Activated CD8-positive, alpha-beta memory T cell treated with anti-CD3 and anti-CD28 coated beads for 1 hour (primary cell): ENCODE measurements at places on chromosomes 13 and 19.

- no peak for DNase-seq
These were observed 539 bp downstream of the PLD3 start for GRCh38 chr19:40348961-40349507.

- DNase-seq: no peak
These were observed 1.3 kb downstream of the IL11 start for GRCh38 chr19:55368701-55369563.

DNA sequence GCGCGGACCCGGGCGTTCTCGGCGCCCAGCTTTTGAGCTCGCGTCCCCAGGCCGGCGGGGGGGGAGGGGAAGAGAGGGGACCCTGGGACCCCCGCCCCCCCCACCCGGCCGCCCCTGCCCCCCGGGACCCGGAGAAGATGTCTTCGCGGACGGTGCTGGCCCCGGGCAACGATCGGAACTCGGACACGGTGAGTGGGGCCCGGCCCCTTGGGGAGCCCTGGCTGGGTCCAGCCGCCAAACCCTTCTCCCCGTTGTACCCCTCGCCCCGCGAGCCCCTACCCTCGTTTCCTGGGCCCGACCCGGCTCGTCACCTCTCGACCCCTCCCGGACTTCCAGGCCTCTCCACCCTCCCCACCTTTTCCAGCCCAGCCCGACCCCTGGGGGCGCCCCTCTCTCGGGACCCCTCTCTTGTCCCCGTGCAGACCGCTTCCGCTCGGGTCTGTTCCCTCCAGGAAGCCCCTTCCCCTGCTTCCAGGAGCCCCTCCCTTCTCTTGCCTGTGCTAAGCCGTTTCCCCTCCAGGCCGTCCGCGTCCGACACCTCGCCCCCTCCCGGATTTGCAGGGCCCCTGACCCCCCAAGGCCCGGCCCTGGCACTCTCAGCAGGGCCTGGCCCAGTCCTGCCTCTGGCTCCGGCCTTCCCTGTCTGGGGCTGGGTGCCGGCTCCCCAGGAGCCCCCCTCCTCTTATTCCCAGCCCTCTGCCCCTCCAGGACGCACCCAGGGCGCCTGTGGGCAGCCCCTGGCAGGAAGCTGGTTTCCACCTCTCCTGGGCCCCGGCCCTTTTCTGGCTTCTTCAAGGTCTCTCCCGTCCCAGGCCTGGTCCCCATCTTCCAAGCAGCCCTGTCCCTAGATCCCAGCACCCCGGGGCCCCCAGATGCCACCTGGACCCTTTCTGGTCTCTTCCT lies 632 bp downstream of the MARK4 start:
- no peak for DNase-seq

GRCh38 chr19:23409392-23410048 lies 14.2 kb upstream of the ZNF91 start:
- no peak for DNase-seq

GRCh38 chr19:58182989-58183816 lies at the start of gene ZNF274:
Gene ZNF274, plus strand, starts transcription at chr19:58183061. Its CDS starts 905 bp downstream, at chr19:58183966.
- DNase-seq: peak; percentile 82

GRCh38 chr19:53853707-53854106 lies 14.0 kb upstream of the MYADM start:
- DNase-seq: no peak
